Natural killer cell treated with Interleukin-12 subunit alpha and Interleukin-12 subunit beta and Interleukin-15 and Interleukin-18, amount 100 ng/mL, for 72 hours (primary cell): ENCODE measurements at places on chromosomes 12 and 14. TPM values are rescaled to one million over a fixed set of nuclear protein-coding genes. Genes with fewer than 3 reads are reported as not detected.

KRT76 gene
- not detected for total RNA-seq

LMNTD1 gene
- not detected for total RNA-seq

FRMD6 gene
- total RNA-seq, result 2.5 TPM

MGP gene
- not detected for total RNA-seq
